ENCODE measurements at places on chromosomes 2 and 18.
A peak's percentile ranks its signal among the peaks of the same experiment; 100 is the strongest.

DNA sequence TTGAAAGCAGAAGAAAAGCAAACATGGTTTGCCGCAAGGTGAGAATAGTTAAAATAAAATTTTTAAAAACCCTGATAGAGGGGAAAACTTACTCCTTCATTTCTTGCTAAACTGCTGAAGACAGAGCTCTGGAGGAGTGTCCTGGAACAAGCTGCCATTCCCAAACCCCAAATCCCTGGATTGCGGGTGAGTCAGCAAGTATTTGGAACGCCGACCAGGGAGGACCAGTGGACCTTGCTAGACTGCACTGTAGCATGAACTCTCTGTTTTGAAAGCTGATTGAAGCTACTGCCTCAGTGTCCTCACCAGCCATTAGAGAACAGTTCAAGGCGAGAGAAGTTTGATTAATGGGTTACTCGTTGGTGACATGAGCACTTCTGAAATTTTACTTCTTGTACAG is 99.4 kb upstream of the RASGRP3 start:
- no peak for DNase-seq

DNA sequence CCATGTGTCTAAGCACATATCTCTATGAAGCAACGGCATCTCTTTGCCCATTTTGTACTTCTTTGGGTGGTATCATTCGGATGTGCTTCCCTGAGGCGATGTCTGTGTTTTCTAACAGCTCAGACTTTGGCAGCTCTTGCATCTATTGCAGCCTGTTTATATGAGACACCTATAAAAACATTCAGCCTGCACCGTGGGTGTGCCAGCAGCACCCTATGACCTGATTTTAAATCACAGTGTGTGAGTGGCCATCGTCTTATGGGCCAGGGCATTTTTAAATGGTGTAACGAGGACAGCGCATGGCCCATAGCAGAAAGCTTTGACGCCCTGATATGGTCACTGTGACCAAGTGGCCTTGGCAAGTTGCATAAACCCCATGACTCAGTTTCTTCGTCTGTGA is 12.9 kb downstream of the NPAS2 start:
- no peak for DNase-seq

- no peak for DNase-seq
Measured at GRCh38 chr2:197145471-197146056, 165.0 kb downstream of the ANKRD44 start.

GRCh38 chr18:63113899-63114565 is 205.5 kb downstream of the BCL2 start:
- DNase-seq = no peak

- DNase-seq = no peak
Measured at GRCh38 chr2:53777134-53777533, 9.5 kb downstream of the CHAC2 start.

DNA sequence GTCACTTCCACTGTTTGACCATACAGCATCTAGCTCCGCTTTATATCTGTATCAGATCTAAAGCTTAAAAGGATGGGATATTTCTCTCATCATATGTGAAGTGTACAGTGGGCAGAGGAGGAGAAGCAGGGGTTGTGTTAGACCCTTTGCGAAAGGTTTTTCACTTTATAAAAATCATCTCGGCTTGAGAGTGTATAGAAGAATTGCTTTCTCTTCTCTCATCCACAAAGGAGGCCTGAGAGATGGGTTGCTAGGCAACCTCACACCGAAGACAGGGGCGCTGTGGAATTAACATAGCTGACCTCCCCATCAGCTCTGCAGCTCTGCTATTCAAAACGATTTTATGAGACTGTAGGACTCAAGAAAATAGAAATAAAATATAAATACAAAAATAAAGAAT is 70.2 kb upstream of the GALNT3 start:
- no peak for DNase-seq

DNA sequence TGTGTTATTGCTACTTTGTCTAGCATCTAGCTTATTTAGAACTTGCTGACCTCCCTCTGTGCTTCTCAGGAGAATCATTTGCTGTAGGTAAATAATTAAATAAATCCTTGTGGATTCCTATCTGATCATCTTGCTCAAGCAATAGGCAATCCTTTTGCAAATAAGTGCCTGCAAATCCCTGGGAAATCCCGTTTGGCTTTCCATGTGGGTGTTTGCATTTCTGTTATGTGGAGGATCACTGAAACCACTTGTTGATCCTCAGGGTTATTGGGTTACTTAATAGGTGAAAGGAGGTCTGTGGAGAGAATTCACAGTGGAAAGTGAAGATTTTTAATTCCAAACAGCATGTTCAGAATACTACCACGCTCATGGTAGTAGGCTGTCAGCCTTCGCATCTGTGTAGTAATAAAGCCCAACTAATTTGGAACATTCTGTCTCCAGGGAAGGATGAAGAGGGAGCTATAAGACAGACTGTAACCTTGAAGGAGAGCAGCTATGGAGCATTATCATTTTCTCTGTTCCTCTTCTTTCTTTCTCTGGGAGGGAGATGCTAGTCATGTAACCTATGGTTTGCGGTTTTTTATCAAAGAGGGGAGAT is 72.5 kb downstream of the GULP1 start:
- DNase-seq = no peak

GRCh38 chr2:11129598-11130449 is 25.4 kb upstream of the SLC66A3 start:
- peak; percentile 76 for DNase-seq

DNA sequence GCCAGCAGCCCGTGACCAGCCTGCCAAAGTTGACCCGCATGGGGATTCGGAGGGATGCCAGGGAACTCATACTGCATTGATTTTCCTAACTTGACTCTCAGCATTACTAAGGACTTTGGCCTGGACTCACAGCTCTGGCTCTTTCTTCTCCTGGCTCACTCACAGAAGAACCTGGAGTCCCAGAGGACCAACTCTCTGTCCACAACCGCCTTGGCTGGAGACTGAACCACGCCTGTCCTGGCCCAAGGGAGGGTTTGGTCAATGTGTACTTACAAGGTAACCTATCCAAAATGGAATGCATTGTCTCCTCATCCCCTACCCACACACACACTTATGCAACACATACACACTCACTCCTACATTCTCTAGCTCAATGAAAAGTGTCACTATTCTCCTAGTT is 135.6 kb upstream of the KLHL29 start:
- DNase-seq = no peak

- no peak for DNase-seq
Measured at GRCh38 chr18:77851802-77852201, 602.2 kb downstream of the GALR1 start.

GRCh38 chr18:53544917-53545316 is 679.6 kb downstream of the MBD2 start:
- DNase-seq = no peak

DNA sequence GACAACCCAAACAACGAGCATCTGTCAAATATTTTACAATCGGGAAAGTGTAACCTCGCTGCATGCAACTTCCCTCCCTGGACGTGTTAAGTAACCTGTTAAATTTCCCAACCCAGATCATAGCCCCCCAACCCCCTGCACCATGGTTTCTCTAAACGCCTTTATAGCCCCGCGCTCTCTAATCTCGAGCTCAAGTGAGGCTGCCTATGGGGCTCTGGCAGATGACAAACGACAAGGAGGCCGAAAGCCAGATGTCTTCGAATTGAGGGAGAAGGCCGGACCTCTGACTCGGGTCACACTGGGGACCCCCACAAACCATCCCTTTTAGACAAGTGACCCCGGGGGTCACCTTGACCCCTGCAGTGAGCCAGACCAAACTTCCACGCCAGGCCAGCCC is 526 bp downstream of the COX7A2L start:
- no peak for DNase-seq

DNA sequence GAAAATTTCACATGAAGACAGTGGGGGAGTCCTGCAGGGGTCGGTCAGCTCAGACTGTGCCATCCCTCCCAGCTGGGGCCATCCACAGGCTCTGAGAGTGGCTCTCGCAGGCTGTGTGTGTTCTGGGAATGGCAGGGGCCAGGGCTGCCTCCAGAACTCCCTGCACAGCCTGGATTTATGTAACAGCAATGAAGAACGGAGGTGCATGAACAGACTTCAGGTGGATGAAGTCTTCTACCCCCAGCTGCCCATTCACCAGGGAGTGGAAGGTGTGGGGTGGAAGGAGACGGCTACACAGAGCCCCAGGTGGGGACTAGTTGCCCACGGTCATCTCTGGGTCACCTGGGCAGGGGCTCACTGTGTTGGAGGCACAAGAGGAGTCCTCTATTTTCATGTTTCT is 56.1 kb upstream of the HDAC4 start:
- DNase-seq = no peak

- DNase-seq = peak; percentile 24
Measured at GRCh38 chr18:75727456-75727855, 300.0 kb upstream of the SMIM21 start.

- no peak for DNase-seq
Measured at GRCh38 chr18:23560186-23560585, 26.1 kb downstream of the NPC1 start.

DNA sequence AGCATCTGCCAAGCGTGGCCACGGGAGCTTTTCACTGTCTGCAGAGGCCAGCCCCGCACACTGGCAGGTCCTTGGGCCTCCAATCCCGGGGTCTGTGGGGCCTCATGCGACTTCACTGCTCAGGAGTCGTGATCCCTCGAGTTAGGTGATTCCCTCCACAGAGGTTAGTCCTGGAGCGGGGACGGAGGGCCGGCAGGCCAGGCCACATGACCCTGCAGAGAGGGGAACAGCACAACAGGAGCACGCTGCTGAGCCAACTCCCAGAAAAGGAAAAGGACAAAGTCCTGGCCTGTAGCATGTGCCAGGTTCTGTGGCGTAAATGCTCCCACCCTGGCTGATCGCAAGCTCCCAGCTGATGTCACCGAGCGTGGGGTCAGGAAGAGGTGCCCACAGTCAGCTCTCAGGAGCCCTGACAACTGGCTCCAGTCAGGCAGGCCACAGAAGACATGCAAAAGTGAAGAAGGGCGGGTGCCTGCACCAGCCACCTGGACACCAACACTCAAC is 15.3 kb upstream of the PRLH start:
- no peak for DNase-seq

GRCh38 chr18:13382954-13383827 is 164.6 kb downstream of the LDLRAD4 start:
- no peak for DNase-seq

DNA sequence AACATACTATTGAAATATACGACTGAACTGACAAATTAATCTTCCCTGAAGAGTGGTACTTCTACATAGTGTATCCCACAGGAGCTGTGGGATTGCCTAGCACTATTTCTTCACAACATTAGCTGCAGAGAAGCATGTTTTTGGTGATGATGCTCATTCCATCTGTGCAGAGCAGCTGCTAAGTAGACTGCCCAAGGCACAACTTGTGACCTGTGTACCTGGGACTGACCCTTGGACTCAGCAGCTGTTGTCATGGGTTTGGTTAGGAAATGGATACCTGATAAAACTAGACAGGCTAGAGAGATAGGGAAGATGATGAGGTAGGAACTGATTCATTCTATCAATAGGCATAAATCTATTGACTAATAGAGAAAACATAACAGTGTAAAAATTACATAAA is 1204.0 kb downstream of the DSC3 start:
- DNase-seq = no peak

DNA sequence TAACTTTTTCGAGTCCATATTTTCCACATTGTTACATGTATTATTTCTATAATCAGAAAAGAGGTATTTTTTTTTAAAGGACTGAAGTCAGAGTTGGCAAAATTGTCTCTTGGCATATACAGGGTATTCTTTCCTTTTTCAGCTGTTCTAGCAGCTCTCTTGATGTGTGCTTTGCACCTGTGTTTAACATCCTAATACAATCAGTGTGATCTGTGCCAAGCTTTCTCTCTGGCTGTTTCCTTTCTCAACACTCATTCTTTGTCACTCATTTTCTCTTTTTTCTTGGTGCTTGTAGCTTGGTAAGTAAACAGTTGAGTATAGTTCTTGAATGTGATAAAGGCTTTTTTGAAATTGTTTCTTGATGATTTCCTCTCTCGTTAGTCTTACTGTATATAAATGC is 9.2 kb downstream of the RNMT start:
- no peak for DNase-seq

DNA sequence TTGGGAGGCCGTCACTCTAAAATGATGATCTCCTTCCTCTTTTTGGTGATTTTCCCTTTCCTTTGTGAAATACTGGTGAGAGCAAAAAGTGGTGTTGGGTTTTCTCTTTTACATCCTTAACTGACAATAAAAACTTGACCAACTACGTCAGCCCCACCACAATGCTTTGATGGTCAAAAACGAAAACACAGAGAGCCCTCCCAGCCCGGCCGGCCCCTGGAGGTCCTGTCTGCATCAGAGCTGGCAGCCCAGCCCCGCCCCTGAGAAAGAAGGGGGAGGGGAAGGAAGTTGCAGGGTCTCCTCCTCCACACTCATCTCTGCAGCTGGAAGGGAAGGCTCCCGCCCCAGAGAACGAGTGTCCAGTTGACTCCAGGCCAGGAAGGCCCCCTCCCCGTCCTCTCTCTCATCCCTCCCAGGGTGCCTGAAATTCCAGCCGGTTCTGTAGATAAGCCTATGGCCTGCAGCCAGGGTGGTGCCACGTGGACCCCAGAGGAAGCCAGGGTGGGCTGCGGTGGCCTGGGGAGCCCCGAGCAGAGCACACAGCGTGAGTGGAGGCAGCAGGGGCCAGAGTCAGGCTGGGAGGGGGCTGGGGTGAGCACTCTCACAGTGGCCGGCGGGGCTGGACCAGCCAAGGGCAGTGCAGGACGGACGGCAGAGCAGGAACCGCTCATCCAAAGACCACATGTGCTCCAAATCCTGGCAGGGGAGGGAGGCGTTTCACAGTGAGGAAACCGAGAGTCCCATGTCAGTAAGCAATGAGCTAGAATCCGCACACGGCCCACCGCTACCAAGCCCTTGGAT is 19.8 kb downstream of the BIN1 start:
- no peak for DNase-seq

GRCh38 chr2:189179570-189179950 is at the start of gene COL5A2:
Gene COL5A2, minus strand, starts transcription at chr2:189179761. Its CDS starts 157 bp downstream, at chr2:189179604.
- DNase-seq = no peak

GRCh38 chr18:49697757-49698524 is 115.4 kb downstream of the ACAA2 start:
- DNase-seq = no peak

DNA sequence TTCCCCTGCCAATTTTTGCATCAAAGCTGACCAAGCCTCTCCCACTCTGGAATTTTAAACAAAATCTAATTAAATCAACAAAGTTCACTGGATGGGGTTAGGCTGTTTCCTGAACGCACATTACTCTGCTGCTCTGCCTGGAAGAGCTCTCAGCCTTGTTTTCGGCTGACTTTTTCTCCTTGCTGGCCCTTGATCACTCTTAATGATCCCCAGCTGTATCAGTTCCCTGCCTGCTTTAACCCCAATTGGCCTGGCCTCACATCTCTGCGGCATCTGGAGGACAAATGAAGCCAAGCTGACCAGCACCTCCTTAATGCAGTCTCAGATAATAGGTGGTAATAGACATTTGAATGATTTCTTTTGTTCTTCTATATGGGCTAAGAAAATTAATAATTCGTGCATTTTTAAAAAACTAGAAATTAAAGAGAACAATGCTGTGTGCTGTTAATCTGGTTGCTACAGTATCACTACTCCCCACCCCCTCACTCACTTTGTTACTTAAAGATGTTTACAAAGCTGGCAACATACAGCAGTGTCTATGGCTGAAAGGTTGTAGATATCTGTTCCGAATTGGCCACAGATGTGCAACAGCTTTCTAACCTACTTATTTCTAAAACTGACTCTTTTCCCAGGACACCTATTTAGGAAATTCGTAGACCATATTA is 415.2 kb upstream of the KCNH7 start:
- DNase-seq = no peak

Measured in stimulated activated CD4-positive, alpha-beta T cell treated with anti-CD3 and anti-CD28 coated beads, Interleukin-1b, Interleukin-23, amount 100 ng/mL, for 48 hours (primary cell).